ENCODE measurements at places on chromosomes 4 and X.

DNA sequence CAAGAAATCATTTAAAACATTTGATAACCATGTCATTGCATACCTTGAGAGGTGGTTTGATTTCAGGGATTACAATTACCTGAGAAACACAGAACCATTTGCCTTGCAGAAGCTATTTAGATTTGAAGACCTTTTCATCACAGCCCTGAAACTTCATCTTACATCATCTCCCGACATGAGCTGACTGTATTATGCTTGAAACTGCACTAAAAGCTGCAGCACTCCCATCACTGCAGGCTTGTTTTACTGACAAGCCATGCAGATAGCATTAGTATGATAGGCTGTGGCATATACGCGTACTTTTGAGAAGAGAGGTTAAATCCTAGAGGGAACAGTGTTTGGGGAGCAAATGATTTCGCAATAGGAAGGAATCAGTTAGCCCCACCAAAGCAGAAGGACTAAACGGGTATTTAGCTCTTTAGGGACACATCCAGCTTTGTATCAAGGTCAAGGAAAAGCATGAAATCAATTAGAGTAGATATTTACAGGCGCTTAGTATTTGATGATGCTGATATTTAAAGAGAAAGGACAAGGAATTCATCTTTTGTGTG is 133.2 kb upstream of the DIAPH2 start:
- no peak for DNase-seq

- no peak for DNase-seq
Measured at GRCh38 chr4:47692691-47693090, 145.2 kb downstream of the CORIN start.

DNA sequence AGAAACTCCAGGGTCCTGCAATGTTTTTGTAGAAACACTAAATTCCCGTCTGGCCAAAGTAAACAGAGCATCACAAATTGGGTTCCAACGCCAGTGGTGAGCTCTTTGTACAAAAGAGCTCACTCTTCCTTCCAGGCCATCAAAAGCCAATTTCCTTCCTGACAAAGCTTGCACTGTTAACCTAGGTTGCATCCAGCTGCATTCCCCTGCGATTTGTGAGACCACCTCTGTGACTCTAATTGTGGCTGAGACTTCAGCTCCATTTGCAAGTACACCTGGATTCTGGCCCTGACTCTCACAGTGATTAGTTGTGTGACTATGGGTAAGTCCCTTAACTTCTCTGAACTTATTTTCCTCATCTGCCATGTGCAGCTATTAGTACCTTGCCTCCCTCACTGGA is 212.5 kb upstream of the CXorf66 start:
- DNase-seq: no peak

DNA sequence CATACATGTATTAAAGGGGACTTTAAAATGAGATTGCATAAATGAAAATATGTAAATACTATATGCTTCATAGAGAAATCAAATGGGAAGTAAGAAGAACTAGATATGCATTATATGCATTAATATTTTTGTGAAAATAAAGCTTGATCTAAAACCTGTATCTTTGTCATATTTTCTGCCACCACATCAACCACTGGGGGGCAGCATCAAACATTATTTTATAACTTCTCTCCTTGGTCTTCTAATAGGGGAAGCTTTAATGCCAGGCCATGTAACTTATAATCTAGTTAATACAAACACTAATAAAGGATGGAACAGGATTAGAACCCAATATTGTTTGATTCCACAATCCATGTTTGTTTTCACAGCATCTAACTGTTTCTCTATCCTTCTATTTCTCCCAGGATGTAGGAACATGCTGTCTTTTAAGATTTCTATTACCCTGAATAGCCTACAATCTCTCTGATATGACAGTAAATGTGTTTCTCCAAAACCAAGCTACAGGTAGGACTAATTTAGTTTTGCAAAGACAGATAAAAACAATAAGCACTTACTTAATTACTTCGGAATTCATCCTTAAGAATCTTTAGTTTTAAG is 10.0 kb downstream of the QRFPR start:
- peak; percentile 54 for DNase-seq

GRCh38 chrX:40143987-40144386 is 46.2 kb upstream of the BCOR start:
- no peak for DNase-seq

- DNase-seq: no peak
Measured at GRCh38 chr4:37837446-37837845, 11.0 kb downstream of the PGM2 start.

DNA sequence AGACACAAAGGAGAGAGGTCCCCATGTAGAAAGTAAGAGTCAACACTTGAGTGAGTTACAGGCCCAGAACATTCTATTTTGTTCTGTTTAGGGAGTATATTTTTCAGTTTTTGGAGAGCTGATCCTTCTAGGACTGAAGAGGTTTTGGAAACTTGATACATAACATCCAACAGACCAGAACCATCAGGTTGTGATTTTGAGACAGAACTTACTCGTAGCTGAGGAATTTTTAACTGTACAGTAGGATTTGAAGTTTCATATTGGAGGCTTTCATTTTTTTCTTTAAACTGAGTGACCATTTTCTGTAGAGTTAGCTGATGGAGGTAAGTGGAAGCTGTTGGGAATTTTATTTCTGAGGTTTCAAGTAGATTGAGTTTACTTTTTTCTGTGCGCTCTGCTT is 73.3 kb downstream of the NCAPG start:
- DNase-seq: no peak

DNA sequence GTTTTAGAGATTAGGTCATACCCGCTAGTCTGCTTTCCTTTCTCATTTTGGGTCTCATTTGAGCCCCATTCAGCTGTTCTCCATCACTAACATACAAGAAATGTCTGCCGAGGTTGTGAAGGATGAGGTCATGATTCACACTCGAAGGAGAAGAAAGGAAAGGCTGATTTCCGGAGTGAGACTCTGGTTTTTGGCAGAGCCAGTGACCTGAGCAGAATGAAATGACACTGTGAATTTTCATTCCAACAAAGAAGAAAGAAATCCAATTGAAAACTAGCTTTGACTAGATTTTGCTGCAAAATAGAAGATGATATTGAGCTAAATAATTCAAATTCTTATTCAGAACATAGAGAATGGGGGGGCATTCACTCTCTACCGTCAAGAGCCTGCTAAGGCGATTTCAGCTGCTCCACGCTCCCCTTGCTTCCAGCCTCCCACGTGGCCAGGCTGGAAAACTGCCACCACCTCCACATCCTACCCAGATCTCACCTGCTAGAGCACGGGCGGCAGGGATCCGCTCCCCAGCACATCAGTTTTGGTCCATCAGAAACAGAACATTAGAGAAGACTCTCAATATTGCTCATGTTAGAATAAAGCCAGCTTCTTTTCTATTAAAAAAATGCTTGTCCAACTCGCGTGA is 39.0 kb downstream of the F11 start:
- DNase-seq: no peak

- peak; percentile 71 for DNase-seq
Measured at GRCh38 chrX:37825215-37825842, 22.0 kb downstream of the DYNLT3 start.

DNA sequence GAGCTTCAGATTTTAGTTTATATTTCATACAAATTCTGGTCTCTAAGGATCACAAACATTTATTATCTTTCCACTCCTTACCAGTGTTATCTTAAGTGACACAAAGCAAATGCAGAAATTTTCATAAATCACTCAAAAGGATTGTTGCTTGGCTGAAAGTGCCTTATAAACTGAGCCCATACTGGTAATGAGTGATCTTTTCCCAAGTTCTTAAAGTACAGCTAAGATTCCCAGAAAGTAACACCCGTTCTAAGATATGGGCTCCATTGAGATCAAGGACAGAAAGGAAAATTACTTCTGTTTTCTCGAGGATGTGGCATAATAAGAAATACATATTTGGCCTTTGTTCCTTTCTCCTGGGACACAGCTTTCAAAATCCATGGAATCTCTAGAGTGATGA is 313.7 kb downstream of the ARHGAP24 start:
- no peak for DNase-seq

- DNase-seq: no peak
Measured at GRCh38 chrX:153671589-153672530, 1.8 kb downstream of the PNCK start.

Measured in erythroblast (primary cell).